ENCODE measurements at places on chromosomes 5 and 9.

DNA sequence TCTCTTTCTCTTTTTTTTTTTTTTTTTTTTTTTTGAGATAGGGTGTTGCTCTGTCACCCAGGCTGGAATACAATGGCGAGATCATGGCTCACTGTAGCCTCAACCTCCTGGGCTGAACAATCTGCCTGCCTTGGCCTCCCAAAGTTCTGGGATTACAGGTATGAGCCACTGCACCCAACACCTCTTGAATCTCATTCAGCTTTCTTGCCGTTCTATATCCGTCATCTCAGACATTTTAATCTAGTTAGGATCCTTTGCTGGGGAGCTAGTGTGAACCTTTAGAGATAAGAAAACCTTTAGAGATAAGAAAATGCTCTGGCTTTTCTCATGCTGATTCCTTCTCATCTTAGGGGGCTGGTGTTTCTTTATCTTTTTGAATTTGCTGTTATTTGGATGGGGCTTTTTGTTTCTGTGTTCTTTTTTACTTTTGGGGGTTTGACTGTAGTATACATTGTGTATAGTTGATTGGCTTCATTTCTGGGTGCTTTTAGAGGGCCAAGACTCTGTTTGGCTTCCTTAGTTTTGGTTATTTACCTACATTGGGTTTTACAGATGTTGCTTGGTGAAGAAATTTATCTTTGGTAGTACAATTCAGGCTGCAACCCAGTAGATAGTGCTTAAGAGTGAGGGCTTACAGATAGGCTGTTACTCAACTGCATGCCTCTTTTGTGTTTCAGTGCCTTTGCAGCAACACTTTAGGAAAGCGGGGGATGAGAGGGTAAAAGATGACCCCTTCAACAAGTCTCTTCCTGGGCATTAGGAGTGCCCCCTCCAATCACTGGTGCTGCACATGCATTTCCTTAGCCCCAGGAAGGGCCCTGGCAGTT, 41.9 kb upstream of the SLC36A1 start:
- DNase-seq = no peak

GRCh38 chr5:111932628-111933027, 175.6 kb upstream of the NREP start:
- DNase-seq = no peak

DNA sequence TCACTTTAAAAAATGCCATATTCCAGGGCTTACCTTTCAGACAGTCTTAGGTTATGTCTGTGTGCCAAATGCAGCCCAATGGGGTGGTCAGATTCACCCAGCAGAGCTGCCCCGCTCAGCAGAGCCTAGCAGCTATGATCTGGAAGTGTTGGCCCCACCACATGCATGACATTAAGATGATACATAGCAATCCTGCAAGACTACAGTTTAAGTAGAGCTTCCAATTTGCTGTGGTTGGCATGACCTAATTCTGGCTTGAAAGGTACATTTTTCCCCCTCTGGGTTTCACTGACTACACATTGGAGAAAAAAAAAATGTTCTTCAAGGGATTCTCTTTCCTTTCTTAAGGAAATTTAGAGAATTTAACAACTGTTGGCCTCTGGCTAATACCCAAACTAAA, 22.5 kb downstream of the MEF2C start:
- no peak for DNase-seq

DNA sequence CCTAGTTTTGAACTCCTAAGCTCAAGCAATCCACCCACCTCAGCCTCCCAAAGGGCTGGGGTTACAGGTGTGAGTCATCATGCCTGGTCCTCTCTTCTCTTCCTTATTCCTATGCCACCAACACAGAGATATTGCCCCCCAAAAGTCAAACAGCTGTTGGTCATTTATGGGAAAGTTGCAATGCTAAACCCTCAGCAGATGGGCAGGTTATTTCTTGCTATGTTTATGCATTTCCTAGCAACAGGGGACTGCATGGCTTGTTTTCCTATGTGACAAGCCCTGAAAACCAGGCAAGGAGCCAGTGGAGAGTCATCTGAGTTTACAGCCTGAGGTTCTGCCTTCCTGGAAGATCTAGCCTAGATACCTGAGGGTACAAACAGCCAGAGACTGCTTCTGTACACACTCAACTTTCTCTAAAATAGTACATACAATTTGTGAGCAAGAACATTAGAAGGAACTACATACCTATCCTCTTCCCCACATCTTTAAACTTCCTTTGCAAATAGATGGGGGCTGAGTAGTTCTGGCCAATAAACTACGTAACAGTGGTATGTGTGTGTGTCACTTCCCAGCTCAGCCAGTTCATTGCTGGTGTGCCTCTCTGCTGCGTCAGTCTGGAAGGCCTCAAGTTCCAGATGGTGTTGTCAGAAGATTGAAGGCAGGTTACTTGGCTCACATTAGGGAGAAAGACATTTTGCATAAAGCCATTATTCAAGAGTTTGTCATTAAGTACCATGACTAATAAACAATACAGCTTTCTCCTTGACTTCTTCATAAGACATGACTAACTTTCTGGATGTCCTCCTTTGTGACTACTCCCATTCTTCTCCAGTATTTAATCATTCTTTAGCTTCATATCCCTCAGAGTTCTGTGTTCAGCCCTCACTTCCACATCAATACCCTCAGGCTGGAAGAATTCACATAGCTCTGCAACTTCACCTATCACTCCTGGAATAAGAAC, 65.3 kb downstream of the CSNK1A1 start:
- DNase-seq = peak; percentile 45

DNA sequence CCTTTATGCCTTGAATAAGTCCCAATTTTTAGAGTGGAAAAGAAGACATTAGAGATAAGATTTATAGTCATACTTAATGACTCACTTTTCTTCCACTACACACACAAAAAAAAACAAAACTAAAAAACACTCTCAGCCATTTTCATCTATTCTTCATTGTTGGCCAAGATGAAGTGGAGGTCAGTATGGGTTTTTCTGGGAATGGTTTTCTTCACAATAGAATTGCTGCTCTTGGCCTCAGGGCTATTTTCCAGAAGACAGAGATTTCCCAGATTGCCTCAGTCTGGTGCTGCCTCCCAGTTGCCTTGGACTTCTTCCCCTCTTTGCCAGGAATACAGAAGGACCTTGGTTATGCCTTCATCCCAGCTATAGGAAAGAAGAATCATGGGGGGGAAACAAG, 463.7 kb downstream of the TMEM232 start:
- no peak for DNase-seq

DNA sequence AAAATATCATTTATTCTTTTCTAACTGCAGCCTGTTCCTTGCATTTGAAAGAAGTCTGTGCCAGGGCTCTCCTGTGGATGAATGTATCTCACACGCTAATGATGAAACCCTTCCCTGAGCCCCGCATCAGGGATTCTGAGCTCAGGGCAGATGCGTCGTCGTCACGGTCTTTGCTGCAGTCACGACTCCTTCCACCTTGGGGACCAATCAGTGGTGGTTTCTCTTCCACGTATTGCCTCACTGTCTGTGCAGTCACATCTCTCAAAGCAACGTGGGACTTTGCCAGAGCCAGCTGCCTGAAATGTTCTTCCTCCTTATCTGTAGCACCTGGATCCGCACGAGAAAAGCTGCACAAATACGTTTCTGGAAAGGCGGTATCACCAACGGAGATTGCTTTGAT, 13.9 kb upstream of the UBE2QL1 start:
- no peak for DNase-seq

GRCh38 chr5:137304226-137304874, 194.8 kb downstream of the SPOCK1 start:
- peak; percentile 95 for DNase-seq

All from NCI-H524 (cell line).